ENCODE measurements at places on chromosomes 4 and X. TPM values are rescaled to one million over a fixed set of nuclear protein-coding genes. Genes with fewer than 3 reads are reported as not detected.

GRCh38 chr4:8097141-8097541 is 61.5 kb downstream of the ABLIM2 start:
- DNase-seq, result no peak

GRCh38 chrX:105168577-105168976 is 51.9 kb downstream of the TEX13A start:
- no peak for DNase-seq

GRCh38 chr4:146327859-146328650 is 113.7 kb downstream of the REELD1 start:
- DNase-seq, result no peak

DNA sequence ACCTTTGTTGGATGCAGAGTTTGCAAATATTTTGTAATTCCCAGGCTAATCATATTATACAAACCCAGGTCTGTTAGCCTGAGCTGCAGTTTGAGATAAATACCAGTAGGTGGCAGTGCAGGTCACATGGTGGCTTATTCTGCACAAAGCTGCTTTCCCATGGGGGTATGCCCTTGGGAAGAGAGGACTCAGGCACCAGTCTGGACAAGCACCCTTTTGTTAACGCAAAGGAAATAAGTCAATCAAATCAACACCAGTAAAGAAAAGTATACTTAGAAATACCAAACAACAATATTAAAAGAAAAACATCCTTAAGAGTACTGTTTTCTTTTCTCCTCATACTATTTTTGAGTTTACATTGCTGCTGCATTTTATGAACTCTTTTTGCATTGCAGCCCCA is 389.0 kb upstream of the ZFP42 start:
- DNase-seq, result peak; percentile 36

CPE gene
- 4.1 TPM for total RNA-seq

CFI gene
- 27.7 TPM for total RNA-seq

TRIM2 gene
- total RNA-seq, result 35.5 TPM

P2RY10 gene
- total RNA-seq, result not detected

LPAR4 gene
- not detected for total RNA-seq
